ENCODE measurements at places on chromosomes 7 and 10.

GRCh38 chr10:97081621-97082235, 104.0 kb downstream of the SLIT1 start:
- DNase-seq = peak; percentile 72

GRCh38 chr10:20276127-20276979, 460.1 kb downstream of the PLXDC2 start:
- DNase-seq = no peak

DNA sequence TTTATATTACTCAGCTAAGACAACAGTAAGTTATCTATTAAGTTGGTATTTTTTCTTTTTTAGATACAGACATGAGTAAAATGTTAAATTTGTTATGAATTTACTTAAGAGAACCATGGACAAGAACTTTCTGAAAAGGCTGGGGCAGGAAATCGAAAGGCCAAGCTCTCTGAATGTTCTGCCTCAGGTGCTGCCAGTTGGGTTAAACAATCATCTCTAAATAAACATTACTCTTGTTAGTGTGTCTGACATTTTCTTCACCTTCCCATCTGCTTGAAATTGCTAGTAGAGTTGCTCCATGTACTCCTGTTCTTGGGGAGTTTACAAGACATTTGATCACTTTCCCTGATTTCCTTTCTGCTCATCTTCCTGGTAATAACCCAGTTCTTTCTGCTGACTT, 87.5 kb downstream of the ANKRD7 start:
- DNase-seq = no peak

DNA sequence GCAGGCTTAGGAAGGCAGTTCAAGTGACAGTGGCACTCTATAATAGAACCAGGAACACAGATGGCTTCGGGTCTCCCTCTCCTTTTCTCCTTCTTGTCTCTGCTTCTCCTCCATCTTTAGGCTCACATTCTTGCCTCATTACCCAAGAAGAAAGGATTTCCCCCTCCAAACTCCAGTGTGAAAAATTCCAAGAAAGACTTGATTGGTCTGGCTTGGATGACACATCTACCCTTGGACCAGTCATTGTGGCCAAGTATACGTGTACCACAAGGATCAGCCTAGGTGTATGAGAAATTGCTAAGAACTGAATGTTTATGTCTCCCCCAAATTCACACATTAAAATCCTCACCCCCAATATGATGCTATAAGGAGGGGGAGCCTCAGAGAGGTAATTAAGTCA, 53.9 kb downstream of the PRTFDC1 start:
- no peak for DNase-seq

DNA sequence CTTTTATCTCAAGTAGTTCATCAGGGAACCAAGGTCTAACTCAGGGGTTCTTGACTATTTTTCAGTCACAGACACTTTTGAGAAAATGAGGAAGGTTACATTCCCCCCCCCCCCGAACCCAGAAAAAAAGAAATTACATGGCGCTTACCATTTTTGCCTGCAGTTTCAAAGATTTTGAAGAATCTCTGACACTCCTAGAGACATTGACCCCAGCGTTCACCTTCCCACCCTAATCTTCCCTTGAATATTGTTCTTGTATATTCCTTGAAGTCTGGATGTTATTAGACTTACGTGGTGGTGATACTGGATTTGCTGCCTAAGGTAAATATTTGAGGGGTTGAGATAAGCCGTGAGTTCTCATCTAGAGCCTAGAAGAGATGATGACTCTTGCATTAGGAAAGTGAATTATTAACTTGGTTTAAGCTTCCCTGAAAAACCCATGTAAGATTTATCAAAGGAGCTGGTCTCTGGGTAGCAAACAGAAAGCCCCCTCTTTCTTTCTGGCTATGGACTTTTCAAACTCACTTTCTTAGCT, 245.7 kb upstream of the FOXK1 start:
- no peak for DNase-seq

GRCh38 chr7:139563856-139564255, 40.4 kb downstream of the CLEC2L start:
- DNase-seq = no peak

DNA sequence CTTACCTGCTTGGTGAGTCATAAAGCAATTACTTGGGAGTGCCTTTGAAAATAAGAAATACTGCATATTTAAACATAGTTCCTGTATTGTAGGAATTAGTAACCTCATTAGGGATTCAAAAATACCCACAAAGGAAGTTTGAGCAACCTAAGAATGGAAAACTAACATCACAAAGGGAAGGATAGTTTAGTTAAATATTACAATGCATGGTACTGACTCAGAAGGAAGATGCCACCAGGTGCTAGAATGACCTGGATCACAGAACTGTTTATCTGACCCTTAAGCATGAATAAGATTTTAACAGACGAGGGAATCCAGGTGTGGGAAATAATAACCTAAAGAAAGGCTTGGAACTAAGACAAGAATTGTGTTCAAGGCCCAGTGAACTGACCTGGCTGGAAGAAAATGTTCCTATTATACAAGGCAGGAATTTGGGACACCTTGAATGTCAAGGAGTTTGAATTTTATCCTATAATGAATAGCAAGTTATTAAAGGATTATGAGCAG, 106.4 kb downstream of the GSAP start:
- no peak for DNase-seq

DNA sequence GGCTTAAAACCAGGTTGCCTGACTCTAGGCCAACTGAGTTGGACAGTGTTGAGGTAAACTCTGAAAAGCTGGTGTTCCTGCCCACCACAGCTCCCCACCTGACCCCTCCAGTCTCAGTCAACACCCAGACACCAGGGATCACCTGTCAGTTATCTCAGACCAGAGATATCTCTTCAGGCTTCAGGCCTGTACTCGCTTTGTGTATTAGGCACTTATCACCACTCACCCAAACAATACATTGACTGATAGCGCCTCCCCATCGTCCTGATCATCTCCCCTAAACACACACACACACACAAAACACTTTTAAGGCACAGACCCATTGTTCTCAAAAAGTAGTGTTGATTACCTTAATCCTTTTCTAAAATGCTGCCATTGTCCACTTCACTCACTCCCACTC, 111.5 kb downstream of the PLCE1 start:
- DNase-seq = no peak

DNA sequence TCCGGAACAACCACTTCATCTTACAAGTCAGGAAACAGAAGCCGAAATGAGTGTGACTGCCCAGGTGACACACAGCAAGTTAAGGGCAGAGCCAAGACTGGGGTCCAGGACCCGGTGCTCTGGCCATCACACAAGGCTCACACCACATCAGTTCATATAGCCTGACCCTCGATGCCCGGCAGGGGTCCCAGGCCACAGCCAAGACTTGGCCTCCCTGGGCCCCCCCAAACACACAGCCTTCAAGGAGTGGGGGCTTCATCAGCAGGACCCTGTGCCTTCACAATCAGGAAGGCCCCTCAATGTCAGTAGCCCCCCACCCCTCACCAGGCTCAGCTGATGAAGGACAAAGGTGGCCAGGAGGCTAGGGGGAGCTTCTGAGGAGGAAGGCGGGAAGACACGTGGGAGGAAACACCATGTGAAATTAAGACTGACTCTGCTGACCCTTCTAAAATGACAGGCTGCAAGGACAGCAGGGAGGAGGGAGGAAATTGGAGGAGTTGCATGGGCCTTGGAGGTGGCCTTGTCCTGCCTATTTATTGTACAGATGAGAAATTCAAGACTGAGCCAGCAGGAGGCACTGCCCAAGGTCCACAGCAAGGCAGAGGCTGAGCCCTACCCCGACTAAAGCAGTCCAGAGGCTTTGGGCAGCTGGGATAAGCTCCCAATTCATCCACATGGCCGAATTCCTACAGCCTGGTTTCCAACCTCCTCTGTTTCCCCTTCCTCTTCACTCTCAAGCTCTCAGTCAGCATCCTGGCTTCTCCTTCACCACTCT, 216.1 kb upstream of the ZMIZ1 start:
- DNase-seq = no peak

- DNase-seq = no peak
These were observed 117.1 kb upstream of the DIP2C start for GRCh38 chr10:806451-807162.

- no peak for DNase-seq
These were observed 225.8 kb downstream of the EXOC4 start for GRCh38 chr7:133478591-133479135.

- DNase-seq = no peak
These were observed 1133.7 kb downstream of the GATA3 start for GRCh38 chr10:9188022-9188810.

GRCh38 chr10:133162910-133163856, 3.2 kb downstream of the KNDC1 start:
- no peak for DNase-seq

DNA sequence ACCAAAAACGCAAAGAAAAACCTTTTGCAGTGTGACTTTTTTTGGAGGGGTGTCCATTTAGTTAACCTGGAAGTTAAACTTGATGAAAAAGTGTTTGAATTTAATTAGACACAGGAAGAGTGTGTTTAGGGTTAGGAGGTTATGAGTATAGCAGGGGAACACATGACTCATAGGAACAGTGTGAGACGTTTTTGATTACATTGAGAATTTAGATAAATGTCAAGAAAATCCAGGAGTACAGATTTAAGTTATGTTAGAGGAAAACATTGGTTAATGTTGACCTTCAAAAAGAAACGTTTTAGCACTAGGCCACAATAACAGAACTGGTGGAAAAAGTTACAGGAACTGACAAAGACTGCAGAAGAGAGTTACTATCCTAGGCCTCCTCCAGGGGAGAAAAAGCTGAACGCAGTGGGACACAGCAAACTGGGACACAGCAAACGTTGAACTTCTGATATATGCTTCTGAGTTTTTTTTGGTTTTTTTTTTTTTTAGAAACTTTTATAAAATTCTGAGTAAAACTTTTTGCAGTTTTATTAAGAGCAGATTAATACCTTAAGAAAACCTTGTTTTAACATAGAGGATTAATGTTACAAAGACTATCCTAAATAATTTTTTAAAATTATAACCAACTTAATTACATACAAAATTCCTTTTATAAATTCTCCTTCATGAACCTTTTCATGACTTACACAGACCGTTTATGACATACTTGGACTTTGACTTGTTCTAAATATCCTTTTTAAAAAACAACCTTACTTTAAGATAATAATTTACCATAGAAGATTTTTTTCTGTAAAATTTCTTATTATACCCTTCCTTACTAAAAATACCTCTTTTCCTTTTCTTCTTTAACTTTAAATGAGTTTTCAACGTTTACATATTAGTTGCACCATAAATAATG, 22.2 kb downstream of the LANCL2 start:
- no peak for DNase-seq

GRCh38 chr10:3869036-3869435, 84.0 kb upstream of the KLF6 start:
- DNase-seq = no peak

DNA sequence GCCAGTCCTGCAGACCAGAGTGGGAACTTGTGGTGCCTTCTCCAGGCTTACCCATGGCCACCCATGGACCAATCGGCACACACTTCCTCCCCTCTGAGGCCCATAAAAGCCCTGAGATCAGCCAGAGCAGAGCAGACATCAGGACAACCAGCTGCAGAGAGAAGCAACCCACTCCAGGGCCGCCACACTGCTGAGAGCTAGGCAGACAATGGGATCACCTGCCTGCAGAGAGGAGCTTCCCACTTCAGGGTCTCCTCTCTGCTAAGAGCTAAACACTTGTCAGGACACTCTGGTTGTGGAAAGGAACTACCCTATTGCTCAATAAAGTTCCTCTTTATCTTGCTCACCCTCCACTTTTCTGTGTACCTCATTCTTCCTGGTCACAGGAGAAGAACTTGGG, 34.0 kb downstream of the C7orf25 start:
- DNase-seq = no peak

- no peak for DNase-seq
These were observed 805.1 kb downstream of the TNS3 start for GRCh38 chr7:46776790-46777189.

GRCh38 chr7:374706-375311, 84.8 kb downstream of the FOXL3 start:
- DNase-seq = no peak

GRCh38 chr10:93495654-93496321, 624 bp upstream of the CEP55 start:
- no peak for DNase-seq

DNA sequence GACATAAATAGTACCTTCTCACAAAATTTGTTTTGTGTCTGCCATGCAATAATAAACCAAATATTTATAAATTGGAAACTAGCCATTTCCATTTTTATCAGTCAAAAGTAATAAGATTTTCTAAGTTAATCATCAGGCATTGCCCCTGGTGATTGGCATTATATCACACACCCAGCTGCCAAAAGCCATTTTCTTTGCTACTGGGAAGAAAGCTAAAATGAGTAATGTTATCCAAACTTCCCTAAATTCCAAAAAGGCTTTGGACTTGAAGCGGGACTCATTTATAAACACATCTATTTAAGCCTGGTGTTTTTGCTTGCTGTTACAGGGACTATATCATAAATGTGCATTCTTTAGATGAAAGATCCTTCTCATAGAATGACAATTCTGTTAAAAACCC, 86.0 kb downstream of the AKR1D1 start:
- DNase-seq = no peak

DNA sequence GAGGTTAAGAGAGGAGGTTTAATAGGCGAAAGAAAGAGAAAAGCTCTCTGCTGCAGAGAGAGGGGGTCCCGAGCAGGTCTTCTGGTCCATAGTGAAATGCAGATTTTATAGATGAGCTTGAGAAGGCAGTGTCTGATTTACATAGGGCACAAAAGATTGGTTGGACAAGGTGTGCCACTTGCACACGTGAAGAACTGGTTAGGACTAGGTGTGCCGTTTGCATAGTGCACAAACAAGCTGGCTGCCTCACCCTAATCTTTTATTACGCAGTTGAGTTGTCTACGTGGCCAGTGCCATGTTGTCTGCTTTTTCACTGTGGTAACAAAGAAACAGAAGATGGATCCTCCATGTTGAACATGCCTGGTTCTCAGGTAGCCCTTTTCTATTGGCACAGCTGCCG, 82.6 kb downstream of the AMPH start:
- no peak for DNase-seq

- no peak for DNase-seq
These were observed 5.7 kb downstream of the PPIF start for GRCh38 chr10:79353000-79353406.

GRCh38 chr7:139853506-139854123, 24.6 kb downstream of the TBXAS1 start:
- no peak for DNase-seq

- no peak for DNase-seq
These were observed 132.5 kb downstream of the NRP1 start for GRCh38 chr10:33201971-33202370.
